ENCODE measurements at places on chromosomes 2 and 18. TPM values are rescaled to one million over a fixed set of nuclear protein-coding genes. Genes with fewer than 3 reads are reported as not detected.

The RAPH1 gene
- total RNA-seq, result 11.9 TPM

The WDR43 gene
- 19.0 TPM for total RNA-seq

The MDH1B gene
- 0.54 TPM for total RNA-seq

The PTPRM gene
- 101 TPM for total RNA-seq

The KCNG2 gene
- total RNA-seq, result not detected

The CD207 gene
- not detected for total RNA-seq
